Inflammatory macrophage treated with lipopolysaccharide for 4 hours (primary cell): ENCODE measurements at places on chromosomes 3 and 15.

- no peak for DNase-seq
Observed at GRCh38 chr3:177770383-177771230, 573.3 kb upstream of the TBL1XR1 start.

GRCh38 chr3:74273091-74273490, 341.4 kb downstream of the CNTN3 start:
- DNase-seq, result no peak

GRCh38 chr15:48875241-48875960, 2.5 kb upstream of the EID1 start:
- DNase-seq, result no peak

GRCh38 chr3:37183375-37183831, 9.0 kb upstream of the LRRFIP2 start:
- no peak for DNase-seq

DNA sequence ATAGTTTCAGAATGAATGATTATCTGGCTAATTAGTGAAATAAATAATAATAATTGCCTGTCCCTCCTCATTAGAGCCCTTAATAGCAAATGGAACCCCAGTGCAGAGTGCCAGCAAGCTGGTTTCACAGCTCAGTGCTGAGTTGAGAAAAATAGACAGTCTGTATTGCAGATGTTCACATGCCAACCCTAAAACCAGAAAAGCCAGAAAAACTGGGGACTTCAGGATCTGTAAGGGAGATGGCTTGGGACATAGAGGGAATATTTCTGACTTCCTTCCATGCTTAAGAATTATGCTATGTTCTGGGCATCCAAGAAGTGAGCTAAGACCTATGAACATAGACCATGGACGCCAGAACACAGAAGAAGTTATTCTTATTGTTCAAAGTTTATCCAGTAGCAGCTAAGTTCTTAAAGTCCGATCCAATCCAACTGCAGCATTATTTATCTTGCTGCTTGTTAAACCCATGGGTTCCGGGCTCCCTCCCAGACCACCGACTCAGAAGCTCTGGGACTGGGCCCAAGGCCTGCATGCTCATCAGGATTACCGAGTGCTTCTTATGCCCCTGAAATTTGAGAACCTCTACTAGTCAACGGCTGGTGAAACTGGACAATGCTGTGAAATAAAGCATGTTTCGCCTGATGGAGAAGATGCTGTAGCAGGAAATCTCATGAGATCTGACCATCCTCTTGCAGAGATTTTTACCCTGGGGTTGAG, 158.3 kb downstream of the FOXB1 start:
- DNase-seq, result no peak

DNA sequence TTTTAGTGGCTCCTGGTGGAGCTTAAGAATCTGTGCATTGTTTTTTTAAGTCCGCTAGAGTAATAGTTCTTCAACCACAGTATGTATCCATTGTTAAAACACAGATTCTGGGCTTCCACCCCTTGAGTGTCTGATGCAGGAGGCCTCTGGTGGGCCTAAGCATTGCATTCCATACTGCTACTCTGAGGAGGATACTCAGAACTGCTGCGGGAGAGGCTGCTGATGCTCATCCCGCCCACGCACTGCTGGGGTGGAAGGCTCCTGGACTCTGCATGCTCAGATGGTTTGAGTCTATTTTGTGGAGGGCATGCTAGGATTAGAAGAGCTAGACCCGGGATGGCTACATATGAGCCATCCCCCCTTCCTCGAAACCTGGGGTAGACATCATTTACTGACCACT, 74.4 kb downstream of the THSD4 start:
- no peak for DNase-seq

GRCh38 chr3:15755181-15755580, 42.6 kb downstream of the ANKRD28 start:
- DNase-seq, result no peak

GRCh38 chr15:97482521-97482920, 478.0 kb upstream of the ARRDC4 start:
- no peak for DNase-seq

GRCh38 chr3:52779837-52780585, 2.6 kb downstream of the ITIH1 start:
- no peak for DNase-seq

DNA sequence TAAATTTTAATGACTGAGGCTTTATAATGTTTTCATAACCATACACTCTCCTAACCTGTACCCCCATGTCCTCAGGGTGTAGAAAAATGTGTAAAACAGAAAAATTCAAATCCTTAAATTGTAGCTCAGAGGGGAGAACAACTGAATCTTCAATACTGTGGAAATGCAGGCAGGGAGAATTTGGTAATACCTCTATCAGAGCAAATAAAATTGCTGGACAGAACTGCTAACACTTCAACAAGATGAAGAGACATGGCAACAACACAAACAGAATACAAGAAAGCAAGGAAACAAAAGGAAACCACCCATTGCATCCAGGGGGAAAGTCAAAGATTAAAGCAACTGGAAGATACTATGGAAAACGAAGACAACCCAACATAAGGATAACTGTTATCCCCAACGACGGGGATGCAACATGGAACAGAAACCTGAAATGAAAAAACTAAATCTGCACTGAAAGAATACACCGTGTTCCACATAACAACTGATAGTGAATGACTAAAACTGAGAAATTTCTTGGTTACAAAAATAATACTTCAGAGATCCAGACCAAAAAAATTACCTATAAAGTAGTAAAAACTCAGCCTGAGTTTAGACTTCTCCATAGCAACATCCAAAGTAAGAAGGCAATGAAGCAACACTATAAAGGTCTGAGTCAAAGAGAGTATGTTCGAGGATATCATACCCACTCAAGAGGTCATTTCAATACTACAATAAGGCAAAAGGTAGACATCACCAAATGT, 48.5 kb downstream of the HACD2 start:
- DNase-seq, result no peak

GRCh38 chr15:69489073-69489571, 36.5 kb downstream of the RPLP1 start:
- DNase-seq, result no peak

DNA sequence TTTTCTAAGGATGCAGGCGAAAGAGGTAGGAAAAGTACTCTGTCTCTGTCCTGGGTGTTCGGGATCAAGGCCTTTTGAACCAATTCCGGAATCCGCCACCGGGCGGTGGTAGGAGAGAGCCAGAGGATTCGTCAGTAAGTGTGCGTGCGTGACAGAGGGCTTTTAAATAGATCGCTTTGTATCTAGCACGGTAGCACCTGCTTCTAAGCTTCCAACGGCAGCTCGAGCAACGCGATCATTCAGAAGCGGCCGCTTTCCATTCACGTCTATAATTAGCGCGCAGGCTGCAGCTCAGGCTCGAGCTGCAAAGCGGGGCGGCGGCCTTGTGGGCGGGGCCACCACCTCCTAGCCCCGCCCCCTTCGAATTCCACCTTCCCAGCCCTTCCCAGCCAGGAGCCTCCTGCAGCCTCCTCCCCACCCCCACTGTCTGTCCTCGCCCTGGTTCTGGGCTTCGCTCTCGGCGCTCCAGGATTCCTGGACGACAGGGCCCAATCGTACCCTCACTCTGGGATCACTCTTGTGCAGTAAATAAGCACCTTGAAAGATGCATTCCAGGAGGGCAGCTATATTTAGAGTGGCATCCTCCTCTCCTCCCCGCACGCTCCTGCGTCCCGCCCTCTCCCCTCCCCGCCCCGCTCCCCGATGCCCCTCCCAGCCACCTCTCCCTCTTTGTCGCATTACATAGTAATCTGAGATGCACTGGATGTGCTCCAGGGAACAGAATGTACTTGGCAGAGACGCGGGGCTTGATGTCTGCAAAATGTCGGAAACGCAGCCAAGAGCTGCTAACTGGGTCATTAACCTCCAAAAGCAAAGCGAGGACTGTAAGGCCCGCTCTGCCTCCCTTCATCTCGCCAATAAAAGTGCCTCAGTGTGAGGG, 224.1 kb upstream of the TPRG1 start:
- peak; percentile 82 for DNase-seq

DNA sequence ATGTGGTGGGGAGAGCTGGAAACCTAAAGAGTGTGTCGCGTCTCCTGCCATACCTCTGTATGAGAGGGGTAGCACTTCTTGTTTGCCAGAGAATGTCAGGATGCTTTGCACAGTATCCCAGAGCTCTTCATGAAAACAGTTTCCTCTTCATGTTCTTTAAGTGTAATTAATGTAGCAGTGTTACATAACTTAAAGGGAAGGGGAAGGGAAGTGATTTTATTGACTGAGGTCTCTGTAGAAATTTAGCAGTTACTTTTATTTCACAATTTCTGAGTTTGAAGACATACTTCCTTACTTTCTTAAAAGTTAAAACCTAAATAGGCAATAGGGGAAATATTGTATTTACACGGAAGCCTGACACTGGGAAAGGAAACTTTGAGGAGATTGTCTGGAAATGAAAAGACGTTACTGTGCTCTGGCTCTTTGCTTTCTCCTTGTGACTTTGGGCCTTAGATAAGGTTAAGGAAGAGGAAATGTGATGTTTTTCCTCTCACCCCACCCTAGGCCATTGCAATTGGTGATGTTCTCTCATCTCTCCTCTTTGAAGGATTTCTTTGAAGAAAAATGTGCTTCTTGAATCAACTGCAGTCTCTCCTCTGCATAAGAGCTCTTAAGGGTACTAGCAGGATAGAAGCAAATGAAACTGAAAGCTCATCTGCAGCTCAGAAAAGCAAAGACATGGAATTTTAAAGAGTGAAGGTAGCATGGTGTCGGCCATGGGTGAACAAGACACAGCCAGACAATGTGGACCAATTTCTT, 6.0 kb downstream of the NXPE3 start:
- peak; percentile 80 for DNase-seq

GRCh38 chr3:9146367-9147071, 102.9 kb downstream of the SRGAP3 start:
- DNase-seq, result no peak

GRCh38 chr3:16337856-16338540, 73.0 kb downstream of the OXNAD1 start:
- DNase-seq, result peak; percentile 65

GRCh38 chr3:195110647-195111318, 160.2 kb downstream of the XXYLT1 start:
- peak; percentile 68 for DNase-seq

DNA sequence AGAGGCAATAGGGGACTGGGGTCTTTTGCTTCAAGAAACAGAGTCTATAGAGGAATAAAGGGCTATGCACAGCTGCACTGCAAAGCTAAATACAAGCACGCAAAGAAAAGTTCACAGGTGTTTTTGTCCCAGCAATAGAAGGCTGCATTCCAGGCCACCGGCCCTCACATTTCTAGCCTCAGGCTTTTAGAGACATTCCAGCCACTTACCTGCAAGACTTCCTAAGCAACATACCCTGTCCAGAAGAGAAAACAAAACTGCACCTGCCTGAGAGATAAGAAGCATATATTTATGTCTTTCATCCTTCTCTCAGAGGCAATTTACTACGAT, 220.5 kb downstream of the OPA1 start:
- DNase-seq, result no peak

DNA sequence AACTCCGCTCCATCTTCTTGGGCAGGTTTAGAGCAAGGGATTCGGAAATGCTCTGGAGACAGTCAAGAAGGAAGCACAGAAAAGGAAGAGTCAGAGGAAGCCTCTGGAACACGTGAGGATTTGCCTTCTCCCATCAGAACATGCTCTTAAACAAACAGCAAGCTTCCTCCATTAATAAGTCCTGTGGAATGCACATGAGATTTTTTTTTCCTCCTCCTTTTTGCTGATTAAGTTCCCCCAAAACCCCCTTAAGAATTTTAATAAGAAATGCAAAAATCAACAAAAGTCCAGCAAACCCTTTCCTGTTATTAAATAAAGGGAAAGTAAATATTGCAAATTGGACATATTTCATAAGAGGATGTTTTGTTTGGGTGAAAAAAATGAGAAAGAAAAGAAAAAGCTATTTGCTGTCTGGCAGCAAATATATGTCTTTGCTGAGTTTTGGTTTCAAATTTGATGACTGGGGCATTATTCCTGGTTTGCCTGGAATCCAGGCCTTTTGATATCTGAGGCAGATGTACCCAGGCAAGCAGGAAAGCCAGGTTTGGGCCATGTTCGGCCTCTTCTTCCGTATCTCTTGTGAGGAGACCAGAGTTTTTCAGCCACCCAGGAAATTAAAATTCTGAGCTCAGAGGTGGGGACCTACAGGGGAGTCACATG, 7.9 kb upstream of the TSEN2 start:
- no peak for DNase-seq

DNA sequence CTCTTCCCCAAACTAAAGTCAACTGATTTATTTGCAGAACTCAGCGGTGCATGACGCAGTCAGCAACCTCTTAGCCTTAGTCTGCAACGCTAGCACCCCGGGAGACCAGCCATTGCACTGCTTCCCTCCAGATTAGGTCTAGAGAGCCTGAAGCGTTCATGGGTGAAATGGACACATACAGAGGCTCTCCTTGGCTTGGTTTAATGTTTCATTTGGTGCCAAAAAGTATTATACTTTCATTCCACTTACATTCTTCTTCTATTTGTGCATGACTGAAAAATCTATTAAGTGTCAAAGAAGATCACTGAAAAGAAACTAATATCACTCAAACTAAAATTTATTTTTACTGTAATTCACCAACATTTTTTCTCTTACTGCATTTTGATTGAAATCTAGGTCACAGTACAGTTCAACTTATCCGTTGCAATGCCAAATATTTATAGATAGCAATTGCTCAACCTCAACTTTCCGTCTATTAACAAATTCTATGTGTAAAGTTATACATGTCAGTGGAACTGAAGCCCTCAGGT, 116.2 kb downstream of the ROBO1 start:
- no peak for DNase-seq

- DNase-seq, result no peak
Observed at GRCh38 chr15:36050899-36051298, 504.9 kb upstream of the DPH6 start.

DNA sequence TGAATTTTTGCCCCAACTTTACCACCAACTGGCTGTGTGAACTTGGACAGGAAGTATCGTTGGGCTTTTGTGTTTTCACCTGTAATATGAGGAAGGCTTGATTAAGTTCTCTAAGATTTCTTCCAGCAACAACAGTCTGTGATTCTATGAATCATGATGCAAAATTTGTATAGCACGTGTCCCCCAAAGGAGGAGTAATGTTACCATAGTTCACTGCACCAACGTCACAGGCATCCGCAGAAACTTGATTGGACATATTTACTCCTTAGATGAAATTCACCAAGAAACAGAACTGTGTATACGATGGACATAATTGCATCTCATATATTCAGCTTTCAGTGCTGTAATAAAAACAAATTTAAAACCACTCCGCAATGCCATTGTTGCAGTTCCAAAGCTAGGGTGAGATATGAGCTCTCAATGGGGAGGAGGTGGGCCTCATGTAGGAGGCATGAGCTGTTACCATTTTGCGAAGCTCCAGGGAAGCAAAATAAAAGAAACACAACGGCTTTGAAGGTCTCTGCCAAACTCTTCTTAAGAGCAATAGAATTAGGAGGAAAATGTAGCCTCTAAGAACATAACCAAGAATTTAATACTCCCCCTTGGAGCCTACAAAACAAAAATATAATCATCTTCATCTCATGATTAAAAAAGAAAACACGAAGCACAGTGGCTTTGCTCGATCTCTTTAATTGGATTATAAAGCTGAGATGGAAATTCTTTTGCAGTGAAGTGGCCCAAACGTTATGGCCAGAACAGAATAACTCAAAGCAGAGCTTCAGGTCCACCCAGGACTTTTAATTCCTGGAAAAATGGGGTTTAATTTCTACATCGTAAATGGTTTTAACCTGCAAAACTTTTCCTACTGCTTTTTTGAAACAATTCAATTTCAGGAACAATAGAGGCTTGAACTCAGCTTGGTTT, 80.7 kb downstream of the CHST2 start:
- no peak for DNase-seq
